Stimulated activated effector memory CD8-positive, alpha-beta T cell treated with anti-CD3 and anti-CD28 coated beads, Interleukin-12 subunit alpha, Interleukin-12 subunit beta, amount 100 ng/mL, for 72 hours (primary cell): ENCODE measurements at places on chromosomes 3 and 15.

DNA sequence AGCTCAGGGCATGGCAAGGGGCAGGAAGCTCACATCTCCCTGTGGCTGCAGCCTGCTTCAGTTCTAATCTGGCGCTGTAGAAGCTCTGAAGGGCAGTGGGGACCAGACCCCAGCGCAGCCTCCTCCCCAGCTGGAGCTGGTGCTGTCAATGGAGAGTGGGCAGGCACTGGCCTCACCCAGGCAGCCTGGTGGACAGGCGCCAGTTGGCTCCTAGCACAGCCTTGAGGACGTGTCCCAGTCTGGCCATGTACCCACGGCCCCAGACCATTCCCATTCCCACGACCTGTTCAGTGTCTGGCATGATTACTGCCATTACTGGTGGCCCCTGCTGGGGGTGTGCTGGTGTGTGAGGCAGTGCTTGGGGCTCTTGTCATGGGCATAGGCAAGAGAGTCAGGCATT, 16.3 kb downstream of the TYRO3 start:
- no peak for DNase-seq

GRCh38 chr3:94293793-94294195, 230.9 kb downstream of the NSUN3 start:
- DNase-seq = no peak

GRCh38 chr3:184380185-184380626, 352 bp downstream of the CHRD start:
- no peak for DNase-seq

GRCh38 chr3:140165781-140166180, 230.8 kb downstream of the CLSTN2 start:
- no peak for DNase-seq

DNA sequence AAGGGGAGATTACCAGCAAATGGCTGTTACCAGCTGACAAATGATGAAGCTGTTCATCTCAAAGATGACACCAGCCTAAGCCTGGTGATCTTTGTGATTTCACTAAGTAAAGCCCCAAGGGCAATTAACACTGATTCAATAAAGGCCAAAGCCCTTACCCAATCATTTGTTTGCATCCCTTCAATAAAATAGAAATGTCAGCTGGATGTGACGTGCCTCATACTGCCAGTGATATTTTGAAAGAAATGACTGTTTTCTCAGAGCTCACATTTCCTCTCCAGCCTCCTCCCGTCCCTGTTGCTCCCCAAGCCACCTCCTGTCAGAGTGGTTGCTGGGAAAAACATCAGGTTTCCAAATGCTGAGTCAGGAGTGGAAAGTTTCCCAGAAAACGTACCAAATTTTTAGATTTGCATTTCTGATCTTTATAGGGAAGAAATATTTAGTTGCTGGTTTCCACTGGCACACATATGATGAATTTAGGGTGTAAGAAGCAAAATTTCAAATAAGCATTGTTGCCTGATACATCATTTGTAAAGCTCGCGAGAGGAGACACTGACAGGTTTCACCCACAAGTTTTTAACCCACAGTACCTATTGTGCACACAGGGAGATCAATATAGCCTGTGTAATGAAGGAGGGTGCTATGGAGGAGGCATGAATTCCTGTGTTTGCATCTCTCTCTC, 21.0 kb downstream of the C2CD4A start:
- DNase-seq = no peak

DNA sequence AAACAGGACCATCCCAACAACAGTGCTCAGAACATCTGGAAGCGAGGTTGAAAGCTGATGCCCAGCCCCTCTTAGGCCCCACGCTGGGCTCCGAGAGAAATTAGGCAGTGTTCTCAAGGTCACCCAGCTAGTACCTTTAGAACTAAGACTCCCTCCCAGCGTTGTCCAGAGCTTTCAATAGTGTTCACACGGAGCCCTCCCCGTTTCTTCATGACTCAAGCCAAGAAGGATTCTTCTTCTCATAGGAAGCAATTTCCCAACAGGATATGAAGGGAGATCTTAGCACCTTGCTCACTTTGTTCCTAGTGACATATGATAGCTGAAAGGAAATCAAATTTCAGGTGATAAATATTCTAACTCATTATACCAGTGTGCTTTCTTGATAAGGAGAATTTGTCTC, 244.2 kb upstream of the ST8SIA2 start:
- no peak for DNase-seq

DNA sequence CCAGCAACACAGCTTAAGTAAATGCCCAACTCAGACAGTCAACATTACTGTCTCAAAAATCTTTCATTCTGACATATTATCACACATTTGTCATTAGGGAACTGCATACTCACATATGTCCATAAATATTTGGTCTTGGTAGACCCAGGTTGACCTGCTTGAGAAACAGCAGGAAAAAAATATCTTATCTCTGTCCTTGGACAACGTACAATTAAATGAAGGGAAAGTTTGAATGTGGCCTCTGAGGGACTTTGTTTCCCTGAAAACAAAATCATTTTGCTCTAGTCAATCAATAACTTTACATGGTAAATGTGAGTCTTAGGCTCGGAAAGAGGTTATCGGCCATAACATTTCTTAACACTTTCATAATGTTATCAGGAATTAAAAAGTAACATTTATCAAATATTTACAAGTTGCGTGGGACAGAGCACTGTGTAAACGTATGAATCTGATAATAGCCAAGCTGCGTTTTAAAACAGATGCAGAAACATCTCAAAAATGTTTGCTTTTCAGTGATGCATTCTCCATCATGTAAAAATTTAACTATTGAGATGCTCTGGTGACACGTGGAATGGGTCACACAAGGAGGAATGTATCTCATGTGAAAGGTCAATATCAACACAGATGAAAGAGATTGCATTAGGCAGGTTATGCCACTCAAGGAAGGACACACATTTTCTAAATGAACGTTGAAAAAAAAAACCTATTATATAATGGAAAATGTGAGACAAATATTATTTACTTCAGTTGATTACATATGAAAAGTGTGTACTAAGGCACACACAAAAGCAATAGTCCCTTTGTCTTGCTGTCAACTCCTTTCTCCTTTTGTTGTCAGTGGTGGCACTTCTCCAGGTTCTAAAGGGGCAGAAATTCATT, 304.4 kb downstream of the WDR72 start:
- no peak for DNase-seq

DNA sequence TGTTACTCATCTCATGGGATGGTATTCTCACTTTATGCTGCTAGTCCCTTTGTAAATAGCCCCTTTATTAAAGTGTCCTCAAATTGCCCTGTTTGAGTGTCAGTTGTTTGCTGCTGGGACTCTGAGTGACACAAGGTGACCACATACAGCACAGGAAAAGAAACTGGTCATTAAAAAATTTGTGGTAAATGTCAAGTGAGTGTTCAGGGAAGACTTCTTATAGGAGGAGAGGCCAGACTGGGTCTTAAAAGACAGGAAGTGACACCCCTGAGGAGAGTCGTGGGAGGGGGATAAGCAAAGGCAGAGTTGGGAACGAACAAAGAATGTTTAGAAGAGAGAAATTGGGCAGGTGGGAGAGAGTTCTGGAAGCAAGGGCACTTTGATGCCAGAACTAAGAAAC, 35.2 kb downstream of the CCR3 start:
- DNase-seq = no peak

- DNase-seq = no peak
Measured at GRCh38 chr3:37015642-37016041, 22.3 kb downstream of the MLH1 start.

DNA sequence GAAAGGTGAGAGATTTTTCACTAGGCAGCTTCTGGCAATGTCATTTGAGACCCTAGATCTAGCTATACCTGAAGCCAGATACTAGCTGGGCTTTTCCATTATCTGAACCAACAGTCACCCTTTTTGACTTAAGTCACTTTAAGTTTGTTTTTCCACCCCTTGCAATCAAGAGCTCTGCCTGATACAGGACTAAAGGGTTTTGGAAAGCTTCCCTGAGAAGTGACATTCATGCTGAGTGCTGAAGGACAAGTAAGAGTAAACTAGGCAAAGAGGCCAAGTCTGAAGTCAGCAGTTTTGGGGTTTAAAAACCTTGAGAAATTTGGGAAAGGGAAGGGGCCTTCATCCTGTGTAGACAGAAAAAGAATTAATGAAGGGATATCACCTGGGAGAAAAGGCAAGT, 27.1 kb upstream of the CCDC174 start:
- no peak for DNase-seq

DNA sequence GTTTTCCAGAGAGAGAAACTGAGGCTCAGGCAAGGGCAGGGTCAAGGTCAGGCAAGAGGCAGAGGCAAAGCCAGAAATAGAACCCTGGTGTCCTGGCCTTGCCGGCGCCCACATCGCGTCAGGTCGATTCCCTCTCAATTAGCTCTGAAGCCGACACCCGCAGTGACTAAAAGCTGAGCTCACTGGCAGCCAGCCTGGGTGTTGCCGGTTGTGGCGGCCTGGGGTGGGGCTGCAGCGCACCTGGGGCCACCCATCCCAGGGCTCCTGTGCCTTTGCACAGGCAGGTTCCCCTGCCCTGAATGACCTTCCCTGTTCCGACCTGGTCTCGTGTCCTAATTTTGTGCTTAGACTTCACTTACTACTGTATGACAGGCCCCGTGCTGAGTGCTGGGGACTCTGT, 6.2 kb downstream of the SEMA3F start:
- DNase-seq = no peak

DNA sequence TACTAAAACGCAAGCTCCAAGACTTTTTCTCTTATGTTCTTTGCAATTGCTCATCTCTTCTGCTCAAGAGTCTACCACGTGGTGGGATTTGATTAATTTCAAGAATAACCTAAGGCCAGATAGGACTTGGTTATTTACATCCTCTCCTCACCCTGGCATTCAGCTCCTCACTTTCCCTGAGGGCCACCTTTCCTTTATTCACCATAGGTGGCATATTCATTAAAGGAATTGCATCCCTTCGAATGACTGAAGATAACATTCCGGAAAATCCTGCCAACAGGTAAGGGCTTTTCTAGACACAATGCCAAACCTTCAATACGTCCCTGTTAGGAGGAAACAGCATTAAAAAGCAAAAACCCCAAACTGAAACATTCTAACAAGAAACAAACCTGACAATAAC, 220.0 kb upstream of the KBTBD8 start:
- no peak for DNase-seq

DNA sequence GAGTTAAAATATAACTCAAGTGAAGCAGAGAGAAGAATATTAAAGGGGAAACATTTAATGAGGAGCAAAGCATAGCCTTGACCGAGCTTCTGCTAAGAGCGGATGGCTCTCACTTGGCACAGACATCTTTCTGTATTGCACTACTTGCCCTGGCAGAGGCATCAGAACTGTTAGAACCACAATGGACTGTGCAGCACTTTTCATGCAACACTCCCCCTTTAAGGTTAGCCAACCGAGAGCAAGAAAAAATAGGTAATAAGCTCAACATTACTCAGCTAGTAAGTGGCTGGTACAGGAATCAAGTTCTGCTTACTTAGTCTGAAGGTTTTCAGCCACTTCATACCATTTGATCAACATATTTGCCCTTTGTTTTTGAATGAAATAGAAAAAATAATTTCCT, 33.7 kb downstream of the CRTC3 start:
- no peak for DNase-seq

GRCh38 chr3:99534951-99535704, 103.3 kb upstream of the COL8A1 start:
- DNase-seq = no peak

GRCh38 chr15:70103880-70104626, 6.3 kb upstream of the TLE3 start:
- DNase-seq = no peak
